ENCODE measurements at places on chromosomes 4 and X. TPM values are rescaled to one million over a fixed set of nuclear protein-coding genes. Genes with fewer than 3 reads are reported as not detected.

EDA gene
- 0.10 TPM for total RNA-seq

- no peak for DNase-seq
Measured at GRCh38 chr4:172806841-172807240, 361.8 kb upstream of the GALNT7 start.

- no peak for DNase-seq
Measured at GRCh38 chrX:39730662-39731329, 367.0 kb downstream of the BCOR start.

GRCh38 chrX:48683411-48683982 is at the start of gene WAS:
Gene WAS (plus strand): TSS chrX:48683799. CDS start chrX:48683854, 55 bp downstream.
- no peak for DNase-seq

GRCh38 chr4:55030589-55030988 is 94.8 kb downstream of the KDR start:
- no peak for DNase-seq

- peak; percentile 14 for DNase-seq
Measured at GRCh38 chr4:2135083-2135482, 76.0 kb downstream of the NAT8L start.

GABRG1 gene
- total RNA-seq = not detected

GRCh38 chr4:43886196-43886595 is 562.4 kb downstream of the KCTD8 start:
- DNase-seq = no peak

- peak; percentile 78 for DNase-seq
Measured at GRCh38 chrX:45824471-45824870, 623.8 kb upstream of the DIPK2B start.

DNA sequence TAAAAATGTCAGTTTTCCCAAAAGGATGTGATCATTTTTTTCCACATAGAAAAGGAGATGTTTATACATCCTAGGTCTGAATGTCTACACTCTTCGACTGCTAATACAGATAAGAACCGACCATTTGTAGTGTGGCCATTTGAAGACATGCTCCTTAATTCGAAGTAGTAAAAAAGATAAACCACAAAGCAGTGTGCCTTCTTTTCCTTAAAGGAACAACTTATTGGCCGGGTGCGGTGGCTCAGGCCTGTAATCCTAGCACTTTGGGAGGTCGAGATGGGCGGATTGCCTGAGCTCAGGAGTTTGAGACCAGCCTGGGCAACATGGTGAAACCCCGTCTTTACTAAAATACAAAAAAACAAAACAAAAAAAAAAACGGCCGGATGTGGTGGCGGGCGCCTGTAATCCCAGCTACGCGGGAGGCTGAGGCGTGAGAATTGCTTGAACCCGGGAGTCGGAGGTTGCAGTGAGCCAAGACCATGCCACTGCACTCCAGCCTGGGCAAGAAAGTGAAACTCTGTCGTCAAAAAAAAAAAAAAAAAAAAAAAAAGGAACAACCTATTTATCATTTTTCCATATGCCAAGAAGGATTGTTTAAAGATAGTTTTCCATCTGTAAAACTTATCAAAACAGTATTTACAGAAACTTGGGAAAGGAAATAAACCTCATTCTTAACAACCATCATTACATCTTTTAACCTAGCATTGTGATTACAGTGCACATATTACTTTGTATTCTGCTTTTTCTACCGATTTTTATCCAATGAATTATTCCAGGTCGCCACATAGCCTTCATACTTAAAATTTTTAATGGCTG is 2.6 kb downstream of the INTS6L start:
- DNase-seq = no peak

DNA sequence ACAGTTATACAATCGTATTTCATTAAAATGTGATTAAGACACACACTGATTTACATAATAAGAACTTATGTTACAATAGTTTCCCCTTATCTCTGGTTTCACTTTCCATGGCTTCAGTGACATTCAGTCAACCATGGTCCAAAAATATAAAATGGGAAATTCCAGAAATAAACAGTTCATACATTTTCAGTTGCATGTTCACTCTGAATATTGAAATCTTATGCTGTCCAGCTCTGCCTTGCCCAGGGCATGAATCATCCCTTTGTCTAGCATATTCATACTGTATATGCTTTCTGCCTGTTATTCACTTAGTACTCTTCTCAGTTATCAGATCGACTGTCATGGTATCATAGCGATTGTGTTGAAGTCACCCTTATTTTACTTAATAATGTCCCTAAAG is 173.8 kb upstream of the DCAF12L2 start:
- DNase-seq = no peak

GPC4 gene
- 3.7 TPM for total RNA-seq

GRCh38 chrX:56786889-56787733 is 58.1 kb downstream of the NBDY start:
- DNase-seq = no peak

ADH7 gene
- not detected for total RNA-seq

DNA sequence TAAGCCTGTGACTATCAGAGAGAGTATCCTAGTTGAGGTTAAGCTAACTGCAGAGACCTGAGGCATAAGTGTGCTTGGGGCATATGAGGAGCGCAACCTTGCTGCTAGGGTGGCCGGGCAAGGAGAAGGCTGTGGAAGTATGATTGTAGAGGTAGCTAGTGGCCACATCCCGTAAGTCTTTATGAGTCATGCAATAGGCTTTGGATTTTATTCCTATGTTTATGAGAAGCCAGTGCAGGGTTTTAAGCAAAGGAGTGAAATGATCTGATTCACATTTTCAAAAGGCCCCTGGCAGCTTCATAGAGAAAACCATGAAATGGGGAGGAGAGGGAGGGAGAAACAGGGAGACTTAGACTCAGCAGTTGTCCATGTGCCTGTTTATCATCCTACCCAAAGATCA is 92.1 kb upstream of the WDFY3 start:
- no peak for DNase-seq

DNA sequence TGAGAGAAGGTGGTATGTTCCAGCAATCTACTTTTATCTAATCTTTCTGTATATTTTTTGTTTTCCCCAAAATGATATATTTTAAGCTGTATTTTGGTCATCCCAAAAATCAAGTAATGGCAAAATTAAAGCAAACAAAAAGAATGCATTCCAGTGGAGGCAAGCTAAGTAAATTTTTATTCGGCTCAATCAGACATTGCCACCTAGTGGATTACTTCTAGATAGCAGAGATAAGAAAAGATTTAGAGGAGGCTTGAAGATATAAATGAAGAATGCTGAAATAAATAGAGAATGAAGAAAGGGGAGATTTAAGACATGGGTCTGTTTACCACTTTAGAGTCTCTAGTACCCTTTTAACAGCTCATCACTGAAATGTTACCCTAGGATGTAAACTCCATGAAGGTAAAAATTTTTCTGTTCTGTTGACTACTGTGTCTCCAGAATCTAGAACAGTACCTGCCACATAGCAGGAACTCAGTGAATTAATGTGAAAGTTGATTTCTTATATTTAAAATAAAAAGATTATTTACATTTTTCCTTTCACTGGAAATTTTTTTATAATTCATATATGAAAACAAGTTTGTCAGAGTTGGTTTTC is 110.9 kb upstream of the ANK2 start:
- DNase-seq = peak; percentile 23

DNA sequence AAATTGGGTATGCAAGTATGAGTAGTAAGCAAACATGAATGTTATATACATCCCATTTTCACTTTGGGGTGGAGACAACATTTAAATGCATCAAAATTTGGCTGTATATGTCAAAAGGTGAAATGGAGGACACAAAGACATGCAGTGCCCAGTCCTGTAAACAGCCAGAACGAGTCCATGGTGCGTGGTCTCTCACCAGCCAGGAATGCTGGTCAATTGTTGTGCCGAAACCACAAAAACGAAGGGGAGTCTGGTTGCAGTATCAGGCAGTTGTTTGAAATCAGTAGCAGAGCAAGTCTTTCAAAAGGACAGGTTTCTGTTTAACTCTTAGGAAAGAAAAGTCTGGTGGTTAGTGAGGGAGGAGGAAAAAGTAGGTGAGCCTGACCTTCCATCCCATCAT is 22.3 kb upstream of the RNF150 start:
- DNase-seq = no peak

DNA sequence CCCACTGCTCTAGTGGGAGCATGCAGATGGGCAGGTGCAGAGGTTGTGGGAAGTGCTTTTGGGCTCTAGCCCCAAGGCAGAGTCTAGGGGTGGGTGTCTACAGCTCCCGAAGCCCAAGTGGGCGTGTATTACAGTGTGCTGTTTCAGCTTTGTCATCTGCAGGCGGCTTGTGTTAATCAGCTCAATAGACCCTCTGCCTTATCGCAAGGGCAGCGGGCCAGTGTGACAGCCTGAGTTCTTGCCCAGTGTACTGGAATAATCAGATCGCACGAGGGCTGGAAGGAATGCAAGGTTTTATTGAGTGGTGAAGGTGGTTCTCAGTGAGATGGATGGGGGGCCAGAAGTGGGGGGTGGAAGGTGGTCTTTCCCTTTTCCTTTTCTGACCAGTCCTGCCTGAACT is 529.4 kb upstream of the AMOT start:
- DNase-seq = no peak

IL2 gene
- not detected for total RNA-seq

- no peak for DNase-seq
Measured at GRCh38 chrX:49260221-49260985, 4.1 kb downstream of the FOXP3 start.

SYP gene
- total RNA-seq = not detected

DNA sequence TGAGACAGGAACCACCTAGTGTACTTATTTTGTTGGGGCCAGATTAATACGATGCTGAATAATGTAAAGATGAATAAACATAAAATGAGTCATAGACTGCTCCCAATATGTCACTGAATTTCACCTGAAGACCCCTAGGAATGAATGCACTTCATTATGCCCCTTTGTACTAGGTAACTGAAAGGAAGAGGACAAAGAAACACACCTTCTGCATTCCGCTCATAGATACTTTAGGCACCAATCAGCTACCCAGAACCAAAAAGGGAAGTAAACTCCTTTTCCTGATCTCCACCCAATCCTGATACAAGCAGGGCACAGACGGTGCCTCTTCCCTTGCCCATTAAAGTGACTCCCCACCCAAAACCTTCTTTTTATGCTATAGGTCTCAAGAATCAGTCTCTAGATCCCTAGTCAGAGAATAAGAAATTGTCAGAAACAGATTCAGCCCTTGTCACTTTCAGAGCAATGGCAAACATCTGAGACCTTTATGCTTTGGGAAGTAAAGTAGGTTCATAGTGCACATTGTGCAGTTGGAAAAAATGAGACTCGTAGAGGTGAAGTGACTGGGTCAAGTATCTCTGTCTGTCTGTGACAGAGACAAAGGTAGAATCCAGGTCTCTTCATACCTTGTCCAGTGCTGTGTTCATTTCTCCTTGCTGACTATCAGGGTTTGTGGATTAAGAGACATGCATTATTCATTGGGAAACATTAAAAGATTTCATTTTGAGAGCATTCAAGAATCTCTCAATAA is 2.3 kb downstream of the GPR174 start:
- no peak for DNase-seq

DNA sequence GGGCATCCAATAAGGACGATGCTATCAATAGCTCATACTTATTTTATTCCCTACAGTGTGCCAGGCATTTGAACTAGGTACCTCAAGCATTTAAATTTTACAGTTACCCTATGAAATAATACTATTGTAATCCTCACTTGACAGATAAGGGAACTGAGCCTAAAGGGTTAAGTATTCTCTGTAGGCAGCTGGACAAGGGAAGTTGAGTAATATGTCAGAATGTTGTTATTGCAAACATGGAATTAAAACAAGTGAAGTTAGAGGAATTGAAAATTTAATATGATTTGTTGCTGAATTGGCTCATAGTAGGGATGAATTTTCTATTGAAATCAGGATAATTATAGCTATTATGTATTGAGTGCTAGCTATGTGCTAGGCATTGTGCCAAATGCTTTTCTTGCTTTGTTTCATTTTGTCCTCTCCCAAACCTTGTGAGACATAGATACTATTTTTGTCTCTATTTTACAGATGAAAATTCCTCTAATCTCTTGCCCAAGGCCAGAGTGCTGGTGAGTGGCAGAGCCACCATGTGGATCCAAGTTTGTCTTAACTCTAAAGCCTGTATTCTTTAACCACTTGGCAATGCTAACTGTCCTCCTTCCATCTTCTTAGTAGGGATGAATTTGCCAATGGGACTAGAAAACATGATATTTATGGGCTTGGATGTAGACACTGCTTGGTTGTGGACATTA is 58.1 kb downstream of the TMEM164 start:
- no peak for DNase-seq

- DNase-seq = no peak
Measured at GRCh38 chr4:169723207-169723965, 34.4 kb downstream of the HPF1 start.
